Cerebellar nuclear complex (tissue), 1 donor: ENCODE measurements at places on chromosomes 1 and 21.

GRCh38 chr1:2412773-2413494 is 570 bp upstream of the PEX10 start:
- DNase-seq: no peak

- DNase-seq: no peak
Measured at GRCh38 chr1:168795681-168796080, 66.7 kb upstream of the DPT start.

GRCh38 chr1:51689643-51690042 is 72.8 kb downstream of the OSBPL9 start:
- DNase-seq: no peak

GRCh38 chr21:32240851-32241687 is 37.8 kb downstream of the MIS18A start:
- no peak for DNase-seq
